ENCODE measurements at places on chromosomes 3 and 15. TPM values are rescaled to one million over a fixed set of nuclear protein-coding genes. Genes with fewer than 3 reads are reported as not detected.
A peak's percentile ranks its signal among the peaks of the same experiment; 100 is the strongest.

DNA sequence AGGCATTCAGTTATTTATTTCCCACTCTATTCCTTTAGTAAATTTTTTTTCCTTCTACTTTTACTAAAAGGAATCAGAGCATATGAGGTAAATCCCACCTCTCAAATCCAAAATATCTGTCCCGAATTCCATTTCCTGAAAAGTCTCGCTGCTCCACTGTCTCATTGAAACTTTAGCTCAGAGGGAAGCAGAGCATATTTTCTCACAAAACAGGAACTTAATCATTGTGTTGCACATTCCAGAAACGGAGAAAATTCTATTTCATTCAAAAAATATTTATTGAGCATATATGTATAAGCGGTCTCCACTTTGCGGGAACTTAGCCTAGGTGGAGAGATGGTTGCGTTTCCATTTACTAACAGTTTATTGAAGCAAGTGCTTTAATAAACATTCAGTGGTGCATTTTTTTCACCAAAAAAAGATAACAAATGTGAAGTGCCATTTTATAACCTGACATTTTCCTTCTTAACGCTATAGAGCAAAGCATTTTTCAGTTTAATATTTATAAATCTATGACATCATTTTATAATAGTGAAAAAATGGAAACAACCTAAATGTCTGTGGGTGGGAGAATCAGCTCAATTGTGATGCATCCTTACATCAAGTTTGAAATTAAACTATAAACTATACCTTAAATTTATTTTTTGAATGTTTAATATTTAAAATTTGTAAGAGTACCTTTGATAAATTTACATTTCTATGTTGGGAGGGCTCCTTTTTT lies 67.2 kb upstream of the CSTA start:
- no peak for DNase-seq

DNA sequence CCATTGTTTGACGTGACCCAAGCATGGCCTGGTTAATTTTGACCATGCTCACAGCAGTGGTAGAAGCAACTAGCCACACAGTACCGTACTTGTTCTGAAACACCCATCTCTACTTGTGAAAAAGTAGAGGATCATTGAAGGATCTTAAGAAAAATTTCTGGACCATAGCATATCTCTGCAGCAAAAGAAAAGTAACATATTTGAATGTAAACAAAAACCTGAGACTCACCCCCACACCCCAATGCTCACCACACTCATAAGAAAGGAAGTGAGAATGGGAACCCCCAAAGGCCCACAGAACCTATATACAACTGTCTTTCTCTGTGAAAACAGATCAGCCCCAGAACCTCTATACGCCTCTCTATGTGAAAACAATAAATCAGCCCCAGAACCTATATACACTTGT lies 33.8 kb upstream of the TFRC start:
- no peak for DNase-seq

GRCh38 chr3:120489421-120489820 lies 38.6 kb upstream of the FSTL1 start:
- no peak for DNase-seq

DNA sequence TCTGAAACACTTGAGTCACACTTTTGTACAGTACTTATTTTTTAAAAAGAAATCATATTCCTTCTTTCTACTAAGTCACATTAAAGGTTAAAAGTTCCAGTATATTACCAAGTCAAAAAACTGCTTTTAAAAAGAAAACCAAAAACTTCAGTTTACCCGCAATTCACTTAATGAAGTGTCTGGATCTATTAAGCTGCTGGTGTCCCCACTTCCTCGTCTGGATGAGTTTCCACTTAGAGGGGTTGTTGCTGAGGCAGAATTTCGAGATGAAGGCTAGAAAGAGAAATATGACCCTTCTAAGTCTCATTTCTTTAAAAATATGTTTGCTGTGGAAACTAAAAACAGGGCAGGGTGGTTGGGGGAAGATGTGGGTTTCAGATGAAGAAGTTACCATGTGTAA lies 79.7 kb downstream of the LRRFIP2 start:
- DNase-seq: no peak

- DNase-seq: no peak
These were observed 14.8 kb downstream of the SCAMP2 start for GRCh38 chr15:74858369-74858740.

DNA sequence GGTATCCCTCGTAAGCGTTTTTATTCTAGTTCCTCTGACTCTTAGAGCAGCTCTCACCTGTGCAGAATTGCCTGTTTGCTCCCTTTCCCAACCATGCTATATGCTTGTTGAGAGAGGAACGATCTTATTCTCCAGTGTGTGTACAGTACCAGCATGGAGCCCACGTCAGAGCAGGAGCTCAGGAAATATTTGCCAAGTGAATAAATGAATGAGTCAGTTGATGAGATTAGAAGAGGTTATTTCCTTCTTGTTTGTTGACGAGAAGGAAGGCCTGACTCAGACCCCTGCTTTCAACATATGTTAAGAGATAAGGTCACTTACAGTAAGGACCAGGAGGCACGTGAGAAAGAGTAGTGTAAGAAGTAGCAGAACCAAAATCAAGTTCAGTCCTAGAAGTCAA lies 106.3 kb upstream of the ABHD17C start:
- DNase-seq: no peak

GRCh38 chr15:51195459-51195858 lies 100.8 kb upstream of the TNFAIP8L3 start:
- no peak for DNase-seq

DNA sequence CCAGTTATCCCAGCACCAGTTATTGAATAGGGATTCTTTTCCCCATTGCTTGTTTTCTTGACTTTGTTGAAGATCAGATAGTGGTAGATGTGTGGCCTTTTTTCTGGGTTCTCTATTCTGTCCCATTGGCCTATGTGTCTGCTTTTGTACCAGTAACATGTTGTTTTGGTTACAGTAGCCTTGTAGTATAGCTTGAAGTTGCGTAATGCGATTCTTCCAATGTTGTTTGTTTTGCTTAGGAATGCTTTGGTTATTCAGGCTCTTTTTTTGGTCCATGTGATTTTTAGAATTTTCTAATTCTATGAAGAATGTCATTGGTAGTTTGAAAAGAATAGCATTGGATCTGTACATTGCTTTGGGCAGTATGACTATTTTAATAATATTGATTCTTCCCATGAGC lies 94.3 kb upstream of the CHMP2B start:
- DNase-seq: no peak

GRCh38 chr15:51497806-51498205 lies 124.8 kb downstream of the DMXL2 start:
- no peak for DNase-seq

- DNase-seq: no peak
These were observed 9.4 kb upstream of the MED12L start for GRCh38 chr3:151075869-151076562.

- peak; percentile 41 for DNase-seq
These were observed 1.5 kb upstream of the SKIL start for GRCh38 chr3:170355738-170356595.

DNA sequence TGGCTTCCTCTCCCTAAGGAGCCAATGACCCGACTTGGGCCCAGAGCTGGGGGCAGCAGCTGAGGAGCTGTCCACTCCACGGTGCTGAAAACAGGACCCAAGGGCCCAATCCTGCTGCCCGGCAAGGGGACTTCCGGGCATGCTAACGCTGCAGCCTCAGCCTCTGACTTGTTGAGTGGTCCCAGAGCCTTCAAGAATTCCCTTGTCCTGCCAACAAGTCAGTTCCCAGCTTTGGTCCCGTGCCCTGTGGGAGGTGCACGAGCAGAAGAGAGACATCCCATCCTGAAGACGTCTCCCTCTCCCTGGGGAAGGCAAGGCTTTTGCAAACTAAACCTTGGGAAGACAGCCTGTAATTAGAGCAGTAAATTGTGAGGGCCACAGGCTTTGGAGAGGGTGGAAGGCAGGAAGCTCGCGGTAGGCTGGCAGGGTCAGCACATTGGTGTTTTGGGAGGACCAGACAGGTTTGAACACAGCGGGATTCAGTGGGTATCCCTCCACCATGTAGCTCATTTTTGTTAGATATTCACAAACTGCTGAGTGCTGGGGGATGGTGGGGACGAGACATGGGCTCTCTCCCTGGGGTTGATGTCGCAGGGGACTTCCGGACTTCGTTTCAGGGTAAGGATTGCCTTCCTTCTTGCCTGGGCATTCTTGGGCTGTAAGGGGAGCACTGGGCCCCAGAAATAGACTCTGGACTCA lies 29.8 kb upstream of the PRR23E start:
- no peak for DNase-seq

DNA sequence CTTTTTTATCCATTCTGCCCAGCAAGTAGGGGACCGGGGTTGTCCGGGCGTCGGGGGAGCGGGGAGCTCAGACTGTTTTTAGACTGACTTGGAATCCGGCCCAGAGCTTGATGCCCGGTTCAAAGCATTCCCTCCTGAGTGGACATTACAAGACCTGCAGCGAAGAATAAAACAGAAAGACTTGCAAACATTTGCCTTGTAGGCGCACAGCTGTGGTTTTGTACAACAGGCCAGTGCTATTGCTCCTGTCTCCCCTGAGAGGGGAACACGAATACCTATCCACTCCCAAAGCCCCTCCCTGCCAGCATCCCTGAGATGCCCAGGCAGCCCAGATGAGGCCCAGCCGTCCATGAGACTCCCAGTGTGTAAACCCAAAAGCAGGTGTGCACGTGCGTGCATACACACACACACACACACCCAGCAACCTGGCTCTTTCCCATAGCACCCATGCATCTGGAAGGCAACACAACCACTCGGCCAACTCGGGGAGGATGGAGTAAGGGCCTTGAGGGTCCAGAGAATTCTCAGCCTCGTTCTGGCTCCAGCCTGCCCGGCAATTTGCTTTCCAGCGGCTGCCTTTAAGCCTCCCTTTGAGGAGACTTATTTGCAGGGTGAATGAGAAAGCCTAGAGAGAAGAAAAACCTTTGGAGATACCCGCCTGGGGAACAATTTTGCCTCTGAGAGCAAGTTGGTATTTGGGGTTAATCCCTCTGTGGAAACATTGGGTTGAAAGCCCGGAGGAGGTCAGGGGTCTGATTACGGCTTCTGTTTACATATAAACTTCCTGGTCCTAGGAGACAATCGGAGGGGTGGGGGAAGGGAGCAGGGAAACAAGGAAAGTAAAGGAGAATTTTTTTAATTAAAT lies 161.0 kb upstream of the HES1 start:
- no peak for DNase-seq

DNA sequence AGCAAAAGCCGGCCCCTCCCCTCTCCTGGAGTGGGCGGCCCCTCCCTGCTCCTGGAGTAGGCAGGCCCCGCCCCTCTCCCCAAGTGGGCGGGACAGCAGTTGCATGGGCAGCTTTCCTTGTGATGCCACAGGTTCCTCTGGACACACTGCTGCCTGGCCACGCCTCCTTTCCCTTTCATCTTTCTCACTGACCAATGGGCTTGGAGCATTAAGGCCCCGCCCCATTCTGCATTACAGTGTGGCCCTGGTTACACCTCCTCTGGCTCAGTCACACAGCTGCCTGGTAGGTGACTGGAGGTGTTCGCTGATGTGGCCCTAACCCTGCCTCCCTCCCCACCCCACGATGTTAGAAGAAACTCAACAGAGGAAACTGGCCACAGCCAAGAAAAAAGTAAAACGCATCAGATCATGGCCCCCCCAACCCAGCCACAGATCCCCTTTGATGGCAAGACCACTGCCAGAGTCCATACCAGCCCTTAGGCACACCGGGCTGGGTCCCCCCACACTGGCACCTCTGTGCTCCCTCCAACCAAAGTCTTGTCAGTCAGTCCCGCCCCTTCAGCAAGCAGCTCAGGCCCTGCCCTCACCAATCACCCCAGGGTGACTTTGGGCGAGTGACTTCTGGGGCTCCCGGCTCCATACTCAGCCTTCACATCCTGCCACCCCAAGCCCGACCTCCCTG lies 84.3 kb downstream of the ADAMTS7 start:
- no peak for DNase-seq

GRCh38 chr3:158463556-158463955 lies 107.4 kb upstream of the MLF1 start:
- DNase-seq: no peak

DNA sequence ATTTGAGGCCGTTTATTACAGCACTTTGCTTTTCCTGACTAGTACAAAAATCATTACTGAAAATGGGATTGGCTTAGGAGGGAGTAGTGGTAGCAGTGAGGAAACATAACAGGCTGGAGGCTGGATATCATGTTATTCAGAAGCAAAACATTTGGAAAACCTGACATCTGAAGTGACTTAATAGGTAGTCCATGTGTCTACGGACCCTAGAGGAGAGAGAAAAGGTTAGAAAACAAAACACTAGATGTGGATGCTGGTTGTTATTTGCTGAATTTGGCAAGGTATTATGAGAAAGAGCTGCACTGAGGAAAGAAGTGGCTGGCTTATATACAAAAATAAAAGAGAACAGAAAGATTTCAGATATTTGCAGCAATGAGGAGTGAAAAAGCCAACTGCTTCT lies 139.9 kb downstream of the MEX3B start:
- DNase-seq: no peak

Gene FBXW12
- not detected for total RNA-seq

Gene C2CD4A
- total RNA-seq: 0.21 TPM

Gene LXN
- total RNA-seq: 49.7 TPM

Gene TGM4
- total RNA-seq: not detected

Gene TEX9
- total RNA-seq: 2.6 TPM

Gene TEX55
- total RNA-seq: not detected

Gene FAM81A
- total RNA-seq: not detected

Gene STXBP5L
- 0.41 TPM for total RNA-seq

Gene LRRC34
- total RNA-seq: 27.3 TPM

Gene TRPC1
- 20.5 TPM for total RNA-seq
